ENCODE measurements at places on chromosomes 12 and 14. TPM values are rescaled to one million over a fixed set of nuclear protein-coding genes. Genes with fewer than 3 reads are reported as not detected.

FGF23 gene
- total RNA-seq: not detected

GRCh38 chr14:69853774-69854173 lies 25.4 kb upstream of the SMOC1 start:
- no peak for DNase-seq

GRCh38 chr14:90345239-90345557 lies 13.5 kb upstream of the NRDE2 start:
- DNase-seq: peak; percentile 34

DNA sequence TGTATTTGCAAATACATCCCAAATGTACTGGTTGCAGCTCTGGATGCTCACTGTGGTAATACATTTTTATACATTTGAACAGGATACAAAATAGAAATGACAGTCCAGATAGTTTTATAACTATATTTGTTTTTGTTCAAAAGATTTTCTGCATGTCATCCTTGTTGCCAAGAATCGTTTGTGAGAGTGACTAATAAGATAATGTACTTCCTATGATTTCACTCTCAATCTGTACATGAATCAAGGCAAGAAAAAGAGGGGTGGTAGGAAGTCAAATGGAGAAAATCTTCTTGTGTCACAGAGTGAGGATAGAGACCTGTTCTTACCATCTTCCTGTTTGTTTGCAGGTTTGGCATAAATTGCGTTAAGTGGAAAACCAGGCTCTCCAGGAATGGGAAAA lies 13.9 kb downstream of the ARPC3 start:
- no peak for DNase-seq

DNA sequence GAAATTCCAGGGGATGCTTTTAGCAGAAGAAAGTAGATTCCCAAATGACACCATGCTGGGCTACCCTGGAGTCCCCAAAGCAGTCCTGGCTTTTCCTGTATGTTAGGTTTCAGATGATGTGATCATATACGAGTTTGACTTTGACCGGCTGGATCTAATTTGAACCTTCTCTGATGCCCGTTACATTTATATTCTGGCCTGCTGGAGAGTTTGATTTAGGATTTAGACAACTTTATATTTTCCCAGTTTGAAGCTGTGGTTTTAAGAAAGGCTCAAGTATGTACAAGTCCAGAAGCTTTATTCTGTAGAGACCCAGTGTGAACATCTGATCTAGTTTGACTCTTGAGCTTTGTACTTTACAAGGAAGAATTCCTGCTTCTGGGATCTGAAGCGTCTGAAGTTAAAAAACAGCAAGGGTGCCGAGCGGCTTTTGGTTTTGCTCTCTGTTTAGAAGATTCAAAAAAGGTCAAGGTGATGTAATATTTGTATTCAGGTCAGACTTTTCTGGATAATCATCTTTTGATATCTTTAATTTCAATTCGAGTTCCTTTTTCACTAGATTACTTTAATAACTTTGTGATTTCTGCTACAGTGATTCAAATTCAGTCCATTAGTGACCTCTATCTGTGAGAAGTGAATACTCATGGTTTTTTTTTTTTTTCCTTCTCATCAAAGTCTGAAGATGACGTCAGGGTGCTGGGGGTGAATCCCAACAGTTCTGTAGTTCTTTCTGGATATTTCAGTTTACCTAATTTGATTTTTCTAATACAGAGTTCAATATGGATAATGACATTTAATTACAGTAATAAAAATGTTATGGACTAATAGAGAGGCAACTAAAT lies 6.3 kb downstream of the FLRT2 start:
- no peak for DNase-seq

- no peak for DNase-seq
Measured at GRCh38 chr12:47488888-47489287, 216.9 kb downstream of the RPAP3 start.

Measured in G401 (cell line).